ENCODE measurements at places on chromosomes 13 and 19.

- no peak for DNase-seq
These were observed 406 bp upstream of the EID2B start for GRCh38 chr19:39533003-39533512.

GRCh38 chr19:16288544-16288943 lies 36.1 kb upstream of the KLF2 start:
- no peak for DNase-seq

GRCh38 chr13:107743983-107744382 lies 471.4 kb downstream of the LIG4 start:
- no peak for DNase-seq

GRCh38 chr13:104170980-104171555 lies 1104.9 kb upstream of the SLC10A2 start:
- DNase-seq: no peak

DNA sequence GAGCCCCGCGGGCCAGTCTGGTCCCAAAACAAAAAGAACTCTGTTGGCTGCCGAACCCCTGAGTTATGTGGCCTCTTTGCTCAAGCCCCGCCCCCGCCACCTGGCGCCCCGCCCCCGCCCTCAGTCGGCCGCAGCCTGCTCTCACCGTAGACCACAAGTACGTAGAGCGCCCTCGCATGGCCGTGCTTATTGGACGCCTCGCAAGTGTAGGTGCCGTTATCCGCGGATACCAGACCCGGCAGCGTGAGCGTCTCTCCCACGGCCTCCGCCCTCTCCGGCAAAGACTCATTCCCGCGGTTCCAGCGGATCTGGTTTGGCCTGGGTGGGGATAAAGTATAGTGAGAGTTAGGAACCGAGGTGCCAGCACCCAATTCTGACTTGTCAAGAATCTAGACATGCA lies 5.5 kb upstream of the ZNF428 start:
- no peak for DNase-seq

DNA sequence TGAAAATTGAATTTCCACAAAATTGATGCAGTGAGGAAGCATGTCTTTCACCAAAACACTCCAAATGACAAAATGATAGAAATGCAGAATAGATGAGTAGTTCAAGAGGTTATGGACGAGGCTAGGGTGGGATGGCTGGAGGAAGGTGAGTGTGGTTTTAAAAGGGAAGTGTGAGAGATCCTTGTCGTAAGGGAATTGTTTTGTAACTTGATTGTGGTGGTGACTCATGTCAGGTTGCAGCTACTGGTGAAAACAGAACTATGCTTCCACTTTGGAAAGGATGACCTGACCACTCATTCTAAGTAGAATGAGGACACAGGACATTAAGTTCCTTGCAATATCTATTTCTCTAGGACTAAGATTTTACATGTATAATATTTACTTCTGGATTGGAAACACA lies 345.7 kb downstream of the MTUS2 start:
- no peak for DNase-seq

GRCh38 chr19:11204943-11205349 lies 7.6 kb upstream of the KANK2 start:
- no peak for DNase-seq

GRCh38 chr19:4482721-4483364 lies 10.7 kb downstream of the HDGFL2 start:
- DNase-seq: no peak

DNA sequence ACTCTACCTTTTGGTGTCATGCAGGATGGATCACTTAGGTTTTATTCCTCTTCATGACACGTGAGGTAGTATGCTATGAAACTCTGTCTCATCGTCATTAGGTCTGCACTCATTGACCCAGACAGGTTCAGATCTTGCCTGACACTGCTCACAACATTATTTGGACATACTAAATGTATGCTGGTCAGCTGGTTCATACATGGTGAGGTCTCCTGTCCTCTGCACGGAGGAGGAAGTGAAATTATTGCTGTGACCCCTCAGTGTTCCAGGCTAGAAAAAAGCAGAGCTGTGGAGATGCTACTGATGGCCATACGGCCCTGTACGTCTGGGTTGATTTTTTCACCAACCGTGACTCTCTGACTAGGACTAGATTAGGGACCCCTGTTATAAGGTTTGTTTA lies 35.8 kb downstream of the LATS2 start:
- DNase-seq: no peak

DNA sequence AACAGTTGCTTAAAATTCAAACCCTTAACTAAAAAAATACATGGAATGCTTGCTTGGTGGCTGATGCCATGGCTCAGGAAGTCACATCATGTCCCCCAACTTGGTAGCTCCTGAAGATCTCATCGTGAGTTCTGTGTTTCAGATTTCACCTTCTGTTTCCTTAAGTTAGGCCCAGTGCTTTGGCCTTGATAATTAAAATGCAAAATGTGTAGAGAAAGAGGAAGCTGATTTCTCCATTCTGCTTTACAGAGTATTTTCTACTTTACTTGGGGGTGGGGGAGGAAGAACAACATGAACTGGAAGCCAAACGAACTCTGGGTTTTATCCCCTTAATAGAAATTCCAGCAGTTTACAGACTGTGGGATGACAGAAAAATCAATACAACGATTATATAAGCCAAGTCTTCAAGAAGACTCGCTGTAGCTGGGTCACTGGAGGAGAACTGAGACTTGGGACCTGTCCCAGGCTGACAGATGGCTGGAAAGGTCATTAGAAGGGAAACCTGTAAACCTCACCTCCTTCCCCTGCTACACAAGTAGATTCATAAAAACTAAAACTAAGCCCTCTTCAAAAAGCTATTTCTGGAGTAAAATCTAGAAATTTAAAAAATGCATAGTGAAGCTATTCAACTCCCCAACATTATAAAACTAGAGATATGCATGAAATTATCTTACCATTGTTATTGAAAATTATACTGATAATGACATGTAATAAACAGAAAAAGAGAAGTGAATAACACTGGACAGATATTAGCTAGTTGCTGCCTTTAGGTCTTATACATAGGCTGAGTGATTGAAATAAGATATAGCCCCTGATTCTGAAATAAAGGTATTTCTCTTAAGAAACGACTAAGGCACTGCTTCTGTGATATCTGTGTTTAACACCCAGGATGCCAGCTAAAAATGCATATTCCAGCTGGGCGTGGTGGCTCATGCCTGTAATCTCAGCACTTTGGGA lies 22.1 kb upstream of the GGACT start:
- DNase-seq: no peak

GRCh38 chr19:18023622-18024251 lies 15.8 kb downstream of the ARRDC2 start:
- no peak for DNase-seq

DNA sequence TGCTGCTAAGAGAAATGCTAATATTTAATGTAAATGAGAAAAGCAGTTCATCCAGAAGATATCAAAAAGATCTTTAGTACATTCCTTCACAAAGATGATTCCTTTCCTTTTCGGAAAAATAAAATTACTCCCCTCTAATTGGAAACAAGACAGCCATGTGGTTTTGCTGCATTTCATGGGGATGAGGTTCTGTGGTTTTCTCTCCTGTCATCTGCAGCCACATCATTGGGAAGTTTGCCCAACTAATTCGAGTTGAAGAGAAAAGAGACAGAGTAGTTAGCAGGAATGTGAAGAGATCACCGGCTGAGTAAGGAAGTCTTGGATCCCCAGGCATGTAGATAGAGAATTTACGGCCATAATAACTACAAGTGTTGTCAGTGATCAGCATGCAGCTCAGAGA lies 122.1 kb downstream of the CYSLTR2 start:
- DNase-seq: peak; percentile 89

- no peak for DNase-seq
These were observed 4.7 kb upstream of the DPF1 start for GRCh38 chr19:38228491-38229439.

All from AG08395 (cell line).